ENCODE measurements at places on chromosomes 2 and 18.

- no peak for DNase-seq
Observed at GRCh38 chr2:174970092-174970491, 35.1 kb downstream of the CHN1 start.

DNA sequence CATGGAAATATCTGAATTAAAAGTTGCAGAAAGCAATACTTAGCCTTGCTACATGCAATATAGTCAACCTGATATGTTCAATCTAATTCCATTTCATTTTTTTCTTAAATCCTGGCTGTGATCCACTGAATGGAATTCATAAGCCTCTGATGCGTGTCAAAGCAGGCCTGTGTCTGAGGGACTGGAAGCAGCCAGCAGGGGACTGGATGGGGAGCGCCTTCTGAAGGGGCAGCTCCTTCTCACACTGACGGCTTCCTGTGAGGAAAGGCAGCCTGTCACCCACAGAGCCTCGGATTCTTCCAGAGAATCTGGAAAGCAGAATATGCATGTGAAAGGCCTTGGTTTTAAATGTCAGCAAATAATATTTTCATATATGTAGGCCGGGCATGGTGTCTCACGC lies 73.5 kb downstream of the KCNF1 start:
- DNase-seq, result no peak

DNA sequence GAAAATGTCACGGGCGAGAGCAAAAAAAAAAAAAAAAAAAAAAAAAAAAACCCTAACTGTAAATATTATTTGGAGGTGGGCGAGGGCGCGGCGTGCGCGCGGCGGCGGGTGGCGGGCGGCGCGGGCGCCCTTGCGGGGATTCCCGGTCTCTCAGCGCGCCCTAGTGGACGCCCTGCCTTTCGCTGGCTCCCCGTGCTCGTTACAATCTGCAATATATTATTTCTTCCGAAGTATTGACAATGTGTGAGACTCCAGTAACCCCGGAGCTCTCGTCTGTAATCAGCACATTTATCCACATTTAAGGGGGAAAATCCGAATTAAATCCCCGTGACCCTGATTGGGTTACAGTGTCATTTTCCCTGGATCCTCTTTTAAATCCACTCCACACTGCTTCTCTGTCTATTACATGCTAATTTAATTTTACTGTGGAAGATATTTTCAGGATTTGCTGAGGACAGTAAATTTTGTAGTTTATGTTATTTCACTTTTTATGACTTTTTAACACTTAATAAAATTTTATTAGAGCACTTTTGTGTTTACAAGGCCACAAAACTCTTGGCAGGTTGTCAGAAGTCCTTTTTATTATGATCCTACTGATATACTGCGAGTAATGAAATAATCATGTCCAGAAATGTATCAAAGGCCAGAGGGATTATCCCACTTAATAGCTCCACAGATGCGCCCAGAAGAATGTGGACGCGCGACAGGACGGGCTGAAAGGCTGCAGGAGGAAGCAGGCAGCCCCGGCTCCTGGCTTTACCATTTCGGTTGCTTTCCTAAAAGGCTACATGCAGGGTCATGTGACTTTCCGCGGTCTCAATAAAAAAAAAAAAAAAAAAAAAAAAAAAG lies 369.1 kb downstream of the MTX2 start:
- peak; percentile 54 for DNase-seq

- DNase-seq, result no peak
Observed at GRCh38 chr2:164782323-164782722, 59.3 kb downstream of the COBLL1 start.

DNA sequence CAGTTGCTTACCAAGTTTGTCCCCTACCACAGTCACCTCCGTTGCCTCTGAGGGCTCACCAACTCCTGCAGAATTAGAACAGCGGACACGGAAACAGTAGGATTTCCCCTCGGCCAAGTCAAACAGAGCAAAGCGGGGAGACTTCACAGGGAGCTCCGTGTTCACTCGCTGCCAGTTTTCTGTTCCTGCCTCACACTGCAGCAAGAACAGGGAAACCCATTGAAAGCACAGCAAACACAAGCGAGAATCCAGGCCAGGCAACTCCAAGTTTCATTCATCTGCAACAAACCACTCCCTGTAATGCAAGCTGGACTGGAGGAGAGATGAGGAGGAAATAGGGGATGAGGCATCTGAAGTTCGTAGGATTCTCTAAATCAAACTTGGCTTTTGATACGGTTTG lies 84.2 kb downstream of the MYOM1 start:
- DNase-seq, result no peak

DNA sequence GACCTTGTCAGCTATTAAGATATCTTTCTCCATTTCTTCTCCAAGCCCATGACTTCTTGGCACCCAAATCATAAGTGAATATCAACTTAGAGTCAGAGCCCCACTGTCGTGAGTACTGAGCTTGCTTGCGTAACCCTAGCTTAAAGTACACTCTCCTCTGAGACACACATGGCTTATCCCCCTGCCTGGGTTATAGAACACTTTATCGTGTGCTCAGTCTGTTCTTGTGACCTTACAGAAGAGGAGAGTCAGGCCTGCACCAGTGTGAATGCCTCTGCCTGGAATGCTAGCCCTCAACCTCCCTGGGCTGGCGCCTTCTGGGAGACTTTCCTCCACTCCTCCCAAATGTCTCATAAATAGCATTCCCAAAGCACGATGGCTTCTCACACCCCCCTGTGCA lies 79.3 kb downstream of the CEP192 start:
- DNase-seq, result no peak

DNA sequence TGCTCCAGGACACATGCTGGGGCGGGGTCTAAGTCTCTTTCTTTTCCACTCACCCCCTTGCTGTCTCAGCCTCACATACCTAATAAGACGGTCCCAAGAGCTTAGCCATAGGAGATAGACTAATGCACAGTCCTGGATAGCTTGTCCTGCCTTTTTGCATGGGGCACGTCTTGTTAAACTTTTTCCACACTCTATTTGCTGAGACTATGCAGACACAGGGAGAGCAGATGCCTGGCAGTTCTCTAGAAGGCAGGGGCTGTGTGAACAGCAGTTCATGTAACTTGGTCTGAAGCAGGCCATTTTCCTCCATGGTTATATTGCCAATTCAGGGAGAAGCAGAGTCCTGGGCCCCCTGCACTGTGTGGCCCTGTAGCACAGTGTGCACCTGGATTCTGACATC lies 142.1 kb downstream of the SEPTIN10 start:
- DNase-seq, result no peak
